Globus pallidus (tissue), 1 donor: ENCODE measurements at places on chromosomes 1 and 21.

- no peak for DNase-seq
Measured at GRCh38 chr1:220164116-220164515, 70.2 kb downstream of the IARS2 start.

- no peak for DNase-seq
Measured at GRCh38 chr21:34185026-34185750, 111.8 kb downstream of the MRPS6 start.

DNA sequence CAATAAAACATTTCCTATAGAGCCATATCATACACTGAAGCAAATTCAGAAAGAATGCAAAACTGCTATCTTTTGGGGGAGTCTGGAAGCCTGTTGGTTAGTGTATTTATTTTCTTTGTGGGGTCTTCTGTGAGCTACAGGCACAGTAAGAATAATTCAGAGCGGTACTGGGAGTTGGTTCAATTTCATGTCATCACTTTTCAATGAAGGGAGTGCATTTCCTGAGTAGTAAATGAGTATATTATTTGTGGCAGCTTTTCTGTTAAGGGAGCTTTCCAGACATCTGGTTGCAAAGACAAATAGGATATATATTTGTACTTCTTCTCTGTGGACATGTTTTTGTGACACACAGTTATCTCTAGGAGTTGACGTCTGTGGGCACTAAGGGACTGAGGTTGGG, 130.6 kb downstream of the HUNK start:
- DNase-seq, result no peak

DNA sequence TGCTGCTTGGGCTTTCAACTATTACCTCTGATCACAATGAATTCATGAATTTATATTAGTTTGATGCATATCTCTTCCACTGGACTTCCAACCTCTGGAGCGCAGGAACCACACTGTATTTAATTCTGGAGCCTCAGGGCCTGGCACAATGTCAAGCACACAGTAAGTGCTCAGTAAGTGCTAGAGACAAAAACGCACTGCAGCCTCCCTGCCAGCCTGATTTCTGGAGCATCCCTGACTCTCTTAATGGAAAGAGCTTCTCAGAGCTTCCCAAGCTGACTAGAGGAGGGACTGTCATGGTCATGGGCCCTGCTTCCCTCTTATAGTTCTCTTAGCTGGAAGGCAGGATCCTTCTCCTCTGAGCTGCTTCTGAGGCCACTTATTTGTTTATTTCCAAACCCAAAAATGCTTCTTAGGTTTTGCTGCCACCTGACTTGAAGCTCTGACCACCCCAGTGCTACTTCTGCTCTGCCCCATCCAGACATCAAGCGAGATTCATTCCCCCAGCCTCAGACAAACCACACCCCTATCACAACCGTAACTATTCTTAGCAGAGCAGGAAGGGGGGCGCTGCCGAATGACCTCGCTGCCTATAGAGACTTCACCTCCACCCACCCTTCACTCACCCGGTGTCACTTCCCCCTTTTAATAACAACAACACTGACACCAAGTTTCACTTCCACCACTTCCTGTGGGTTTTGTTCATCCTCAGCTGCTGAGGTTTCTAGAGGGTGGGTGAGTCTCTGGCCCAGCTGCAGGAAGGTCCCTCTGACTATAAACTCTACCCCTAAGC, 33.6 kb downstream of the NUAK2 start:
- DNase-seq, result peak; percentile 71

- no peak for DNase-seq
Measured at GRCh38 chr1:39216771-39217170, 12.3 kb downstream of the MACF1 start.

DNA sequence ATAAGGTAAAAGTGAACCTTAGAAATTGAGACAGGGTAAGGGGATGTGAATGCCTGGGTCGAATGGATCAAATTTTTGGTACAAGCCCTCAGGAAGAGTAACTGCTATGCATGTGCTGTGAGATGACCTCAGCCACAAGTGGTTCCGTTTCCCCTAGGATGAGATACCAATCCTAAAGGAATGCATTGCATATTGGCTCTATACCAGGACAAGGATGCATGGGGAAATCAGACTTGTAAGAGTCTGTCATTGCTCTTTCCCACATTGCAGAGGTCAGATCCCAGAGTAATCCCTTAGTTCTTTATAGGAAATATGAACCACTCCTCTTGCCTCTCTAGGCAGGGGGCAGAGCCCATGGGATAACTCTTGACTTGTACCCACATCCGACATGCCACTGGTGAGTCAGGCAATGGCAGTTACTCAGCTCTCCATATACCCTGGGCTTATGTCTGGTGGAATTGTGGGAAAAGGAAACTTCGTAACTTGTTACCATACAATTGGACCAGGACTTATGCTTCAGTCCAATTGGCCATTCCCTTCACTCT, 428.3 kb upstream of the ZRANB2 start:
- no peak for DNase-seq
